T follicular helper cell (primary cell): ENCODE measurements at places on chromosomes 1 and 21.

- no peak for DNase-seq
Observed at GRCh38 chr1:182083851-182084486, 22.5 kb upstream of the ZNF648 start.

GRCh38 chr1:66770694-66771093 is 18.4 kb downstream of the DYNLT5 start:
- no peak for DNase-seq

- no peak for DNase-seq
Observed at GRCh38 chr1:18734461-18735223, 104.0 kb downstream of the PAX7 start.

DNA sequence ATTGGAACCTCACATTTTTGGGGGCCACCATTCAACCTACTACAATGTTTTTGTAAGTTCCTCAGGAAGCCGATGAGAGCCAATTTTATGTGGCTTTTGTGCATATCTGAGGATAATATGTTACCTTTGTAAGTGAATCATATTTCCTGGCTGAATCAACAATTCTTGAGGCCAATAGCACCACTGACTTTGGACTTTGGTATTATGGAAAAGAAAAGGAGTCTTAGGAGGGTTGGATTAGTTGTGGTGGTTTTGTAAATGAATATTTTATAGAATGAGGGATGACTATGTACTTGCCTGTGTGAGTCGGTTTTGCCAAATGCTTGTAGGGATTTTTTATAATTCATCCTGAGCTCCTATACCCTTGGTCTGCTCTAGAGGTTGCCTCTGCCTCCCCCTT is 181.5 kb upstream of the HMGB4 start:
- DNase-seq, result no peak

DNA sequence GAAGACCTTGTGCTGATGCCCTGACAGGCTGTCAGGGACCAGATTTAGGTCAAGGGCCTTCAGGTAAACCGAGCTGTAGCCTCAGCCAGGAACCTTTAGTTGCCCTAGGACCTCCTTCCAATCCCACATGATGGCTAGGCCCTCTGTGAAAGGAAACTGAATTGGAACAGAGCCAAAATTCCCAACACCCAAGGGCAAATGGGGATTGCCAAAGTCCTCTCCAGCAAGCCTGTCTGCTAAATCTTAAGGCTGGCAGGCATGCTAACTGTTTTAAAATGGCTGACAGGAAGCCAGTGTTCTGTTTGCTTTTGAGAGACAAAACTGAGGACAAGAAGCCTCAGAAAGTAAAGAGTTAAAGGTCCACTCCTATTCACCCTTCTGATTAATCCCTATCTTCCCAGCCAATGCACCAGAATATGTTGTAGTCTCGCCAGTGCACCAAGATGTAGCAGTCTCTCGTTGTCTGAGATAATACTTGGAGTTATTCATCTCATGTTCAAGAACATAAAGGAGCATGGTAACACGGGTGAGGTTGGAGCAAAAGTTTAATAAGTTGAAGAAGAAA is 35.1 kb downstream of the MSTO1 start:
- no peak for DNase-seq

GRCh38 chr1:231162297-231162969 is 575 bp downstream of the TRIM67 start:
- DNase-seq, result peak; percentile 6

- no peak for DNase-seq
Observed at GRCh38 chr1:226132728-226133503, 53.6 kb downstream of the ACBD3 start.

DNA sequence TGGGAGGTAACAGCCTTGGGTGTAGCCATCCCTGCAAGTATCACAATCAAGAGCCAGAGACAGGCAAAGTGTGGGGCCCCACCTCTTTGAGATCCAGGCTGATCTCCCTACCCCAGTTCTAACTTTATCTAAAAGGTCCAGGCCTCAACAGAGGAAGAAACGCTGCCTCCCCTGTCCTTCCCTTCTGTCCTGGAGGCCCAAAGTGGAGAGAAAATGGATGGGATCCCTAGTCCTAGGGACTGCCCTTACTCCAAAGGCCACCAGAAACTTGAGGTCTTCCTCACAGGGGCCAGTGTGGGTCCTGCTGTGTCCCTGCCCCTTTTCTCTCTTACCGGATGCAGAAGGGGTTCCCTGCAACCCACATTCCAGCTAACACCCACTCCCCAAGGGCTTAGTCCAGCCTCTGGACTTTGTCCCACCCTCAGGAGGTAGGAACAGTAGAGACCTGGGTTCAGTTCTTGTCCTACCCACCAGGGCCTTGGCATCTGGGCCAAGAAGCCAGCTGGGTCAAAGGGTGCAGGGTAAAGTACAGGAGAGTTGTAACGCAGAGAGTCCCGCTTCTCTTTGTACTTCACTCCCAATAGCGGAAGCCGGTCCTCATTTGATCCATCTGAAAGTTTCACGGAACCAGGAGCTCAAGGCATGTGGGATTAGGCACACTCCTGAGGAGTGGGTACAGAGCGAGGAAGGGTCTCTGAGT is 1.9 kb downstream of the HDGF start:
- DNase-seq, result no peak

DNA sequence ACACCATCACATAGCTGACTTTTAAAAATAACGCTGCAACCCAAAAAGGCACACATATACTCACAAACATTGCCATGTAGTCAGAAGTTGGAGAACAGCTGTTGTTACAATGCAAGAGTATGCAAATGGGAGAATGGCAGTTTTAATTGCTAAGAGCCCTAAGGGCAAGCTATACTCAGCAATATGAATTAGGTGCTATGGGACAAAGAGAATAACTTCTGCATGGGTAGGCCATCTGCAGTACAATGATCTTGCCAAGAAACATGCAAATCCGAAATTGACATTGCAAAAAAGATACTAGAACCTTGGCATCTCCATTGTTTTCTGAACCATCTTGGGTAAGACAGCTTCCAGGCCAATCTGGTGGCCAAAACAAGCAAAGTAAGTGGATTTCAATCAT is 697.8 kb downstream of the LRRIQ3 start:
- no peak for DNase-seq
